Natural killer cell treated with Interleukin-12 subunit alpha and Interleukin-12 subunit beta and Interleukin-15 and Interleukin-18, amount 100 ng/mL, for 72 hours (primary cell): ENCODE measurements at places on chromosomes 6 and 20.
A peak's percentile ranks its signal among the peaks of the same experiment; 100 is the strongest.

DNA sequence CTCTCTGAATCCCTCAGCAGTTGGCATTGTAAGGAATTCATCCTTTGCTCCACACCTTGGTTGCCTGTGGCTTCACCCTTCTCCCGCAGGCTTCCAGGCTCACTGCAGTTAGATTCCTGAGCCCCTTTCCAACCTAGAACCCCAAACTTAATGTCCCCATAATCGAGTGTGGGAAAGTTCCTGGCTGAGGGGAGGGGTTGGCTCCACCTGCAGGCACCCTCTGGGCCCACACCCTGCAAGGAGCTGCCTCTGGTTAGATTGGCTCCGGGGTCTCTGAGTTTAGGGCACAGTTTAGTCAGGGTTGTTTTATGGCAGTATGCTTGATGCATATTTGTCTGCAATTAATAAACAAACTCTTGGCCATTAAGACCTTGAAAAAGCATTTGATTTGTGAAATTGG is 63.4 kb downstream of the MTHFD1L start:
- no peak for DNase-seq

GRCh38 chr6:90406142-90406794 is 109.6 kb upstream of the BACH2 start:
- DNase-seq: no peak

DNA sequence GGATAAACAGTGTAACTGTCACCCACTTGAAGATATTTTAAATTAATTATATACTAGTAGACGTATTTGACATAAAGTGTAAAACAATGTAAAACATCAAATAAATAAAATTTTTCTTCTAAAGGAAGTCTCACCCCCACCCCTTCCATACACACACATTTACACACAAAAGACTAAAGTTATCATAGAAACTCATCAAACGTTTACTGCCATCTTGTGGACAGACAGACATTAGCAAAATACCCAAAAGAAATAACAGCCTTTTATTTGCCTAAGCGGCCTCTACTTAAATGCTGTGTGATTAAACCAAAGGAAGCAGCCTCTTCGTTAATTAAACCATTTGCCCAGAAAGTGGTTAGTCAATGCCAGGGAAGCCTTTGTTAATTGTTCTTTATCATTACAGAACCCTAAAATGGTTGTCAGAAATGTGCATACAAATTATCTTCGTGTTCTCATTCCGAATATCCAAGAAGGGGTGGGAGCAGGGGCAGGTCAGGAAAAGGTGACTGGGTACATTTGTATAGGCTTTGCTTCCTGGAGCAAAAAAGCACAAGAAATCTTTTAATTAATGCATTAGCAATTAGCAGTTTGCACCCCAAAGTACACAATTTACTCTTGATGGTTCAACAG is 176.2 kb upstream of the SASH1 start:
- DNase-seq: no peak

DNA sequence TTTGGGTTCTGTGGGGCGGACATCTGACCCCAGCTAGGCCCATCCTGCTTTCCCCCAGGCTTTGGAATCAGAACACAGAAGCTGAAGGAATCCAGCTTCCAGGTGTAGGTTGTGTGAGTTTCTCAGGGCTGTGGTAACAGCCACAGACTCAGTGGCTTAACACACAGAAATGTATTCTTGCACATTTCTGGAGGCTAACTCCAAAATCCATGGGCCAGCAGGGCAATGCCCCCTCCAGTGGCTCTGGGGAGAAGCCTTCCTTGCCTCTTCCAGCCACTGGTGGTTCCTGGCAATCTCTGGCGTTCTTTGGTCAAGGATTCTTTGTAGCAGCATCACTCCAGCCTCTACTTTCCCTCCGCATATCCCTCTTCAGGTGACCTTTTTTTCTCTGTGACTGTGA is 1.3 kb upstream of the EMILIN3 start:
- DNase-seq: no peak

DNA sequence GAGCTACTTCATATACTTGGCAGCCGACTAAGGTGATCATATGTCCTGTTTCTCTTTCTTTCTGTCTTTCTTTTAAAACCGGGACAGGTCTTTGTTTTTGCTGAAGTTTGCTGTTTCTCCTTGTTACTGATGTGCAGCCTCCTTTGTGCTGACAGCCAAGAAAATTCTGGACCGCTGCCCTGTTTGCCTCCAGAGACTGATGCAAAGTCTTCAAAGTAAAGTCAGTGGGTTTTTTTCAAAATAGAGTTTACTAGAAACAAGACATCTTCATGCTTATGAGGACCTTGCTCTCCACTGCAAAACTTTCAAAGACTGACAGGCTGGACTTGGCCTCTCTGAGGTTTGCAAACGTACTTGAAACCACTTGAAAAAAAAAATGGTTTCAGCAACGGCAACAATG is 510.5 kb upstream of the MAP3K7 start:
- DNase-seq: no peak

DNA sequence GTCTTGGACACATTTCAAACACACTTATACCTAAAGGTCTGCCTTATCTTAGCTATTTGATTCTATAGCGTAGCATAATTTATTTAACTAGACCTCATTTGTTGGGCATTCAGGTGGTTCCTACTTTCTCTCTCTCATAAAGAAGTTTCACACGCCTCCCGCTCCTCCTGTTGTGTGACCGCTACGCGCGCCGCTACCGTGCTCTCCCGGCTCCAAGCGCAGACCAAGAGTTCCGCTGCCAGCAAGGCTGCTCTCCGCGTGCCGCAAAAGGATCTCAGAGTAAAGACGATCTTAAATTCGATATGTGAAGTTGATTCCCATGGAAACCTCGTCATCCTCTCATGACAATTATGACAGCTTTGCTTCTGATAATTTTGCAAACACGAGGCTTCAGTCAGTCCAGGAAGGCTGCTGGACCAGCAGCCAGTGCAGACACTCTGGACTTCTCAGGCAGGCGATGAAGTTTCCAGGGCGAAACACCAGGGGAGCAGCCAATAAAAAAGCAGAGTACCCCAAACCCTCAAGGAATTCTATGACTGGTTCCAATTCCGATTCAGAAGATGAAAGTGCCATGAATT is 20.4 kb downstream of the PRSS16 start:
- DNase-seq: no peak

DNA sequence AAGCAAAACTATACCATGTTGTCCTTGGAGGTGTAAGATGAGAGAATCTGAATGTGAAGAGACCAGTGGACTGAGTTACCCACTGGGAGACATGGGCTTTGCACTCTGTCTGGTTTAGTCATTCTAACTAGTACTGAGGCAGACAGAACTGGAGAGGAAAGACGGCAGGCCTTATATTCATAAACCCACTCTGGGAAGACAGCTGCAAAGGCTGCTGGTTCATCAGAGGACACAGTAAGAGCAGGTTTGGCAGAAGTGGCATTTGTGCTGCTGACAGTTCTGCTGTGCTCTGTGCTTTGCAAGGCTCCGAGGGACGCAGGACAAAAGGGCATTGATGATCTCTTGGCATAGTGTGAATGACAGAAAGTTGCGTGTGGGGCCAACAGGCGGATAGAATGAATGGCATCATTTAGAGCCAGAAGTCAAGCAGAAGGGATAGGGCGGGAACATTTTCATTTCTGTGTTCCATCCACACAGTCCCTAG is 142.3 kb upstream of the TENT5A start:
- DNase-seq: no peak

DNA sequence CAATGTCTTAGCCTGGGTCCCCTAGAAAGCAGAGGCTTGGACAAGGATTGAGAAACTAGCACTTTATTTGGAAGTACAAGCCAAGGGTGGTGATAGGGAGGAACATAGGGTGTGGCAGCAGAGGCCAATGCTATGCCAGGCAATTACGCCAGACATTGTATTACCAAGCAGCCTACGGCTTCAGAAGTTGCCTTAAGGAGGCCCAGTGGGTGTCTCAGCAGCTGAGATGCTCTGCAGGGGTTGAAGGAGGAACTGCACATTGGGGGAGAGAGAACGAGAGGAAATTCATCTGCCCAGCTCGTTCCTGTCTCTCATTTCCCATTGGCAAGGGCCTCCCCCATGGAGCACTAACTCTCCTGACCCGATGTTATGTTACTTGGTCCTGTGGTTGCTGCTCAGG is 859 bp downstream of the C20orf202 start:
- DNase-seq: no peak

DNA sequence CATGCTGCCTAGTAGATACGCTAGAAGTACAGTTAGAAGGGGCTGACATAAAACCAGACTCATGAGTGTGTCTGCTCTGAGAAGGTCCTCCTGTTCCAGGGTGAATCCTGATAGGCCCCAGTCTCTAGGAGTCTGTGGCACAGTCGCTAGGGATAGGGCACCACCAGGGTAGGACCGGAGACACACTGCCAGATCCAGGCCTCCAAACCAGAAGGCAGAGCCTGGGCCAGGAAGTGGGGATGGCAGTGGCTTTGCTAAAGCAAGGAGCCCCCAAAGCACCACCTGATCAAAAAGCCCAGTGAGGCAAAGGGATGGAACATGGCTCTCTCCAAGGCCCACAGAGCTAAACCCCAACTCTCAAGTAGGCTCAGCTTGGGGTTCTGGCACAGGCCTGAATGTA is 21.6 kb downstream of the MDGA1 start:
- DNase-seq: peak; percentile 26

DNA sequence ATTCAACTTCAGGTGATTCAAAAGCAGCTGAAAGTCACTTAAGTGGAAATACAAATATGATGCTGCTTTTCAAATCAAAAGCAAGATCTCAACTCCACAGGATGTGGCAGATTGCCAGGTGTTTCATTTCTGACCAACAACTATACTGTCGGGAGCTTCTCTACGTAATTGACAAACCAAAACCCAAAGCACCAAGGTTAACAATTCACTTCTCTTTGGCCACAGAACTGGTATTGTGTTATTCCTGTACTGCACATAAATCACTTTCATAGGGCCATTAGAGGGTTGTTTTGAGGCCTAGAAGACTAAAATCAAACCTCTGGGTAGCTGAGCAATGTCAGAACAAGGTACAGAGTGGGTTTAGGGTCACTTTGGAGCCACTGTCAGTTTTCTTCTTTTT is 169.7 kb downstream of the HAO1 start:
- DNase-seq: no peak

GRCh38 chr6:73774311-73774774 is 78.3 kb downstream of the CD109 start:
- DNase-seq: no peak

DNA sequence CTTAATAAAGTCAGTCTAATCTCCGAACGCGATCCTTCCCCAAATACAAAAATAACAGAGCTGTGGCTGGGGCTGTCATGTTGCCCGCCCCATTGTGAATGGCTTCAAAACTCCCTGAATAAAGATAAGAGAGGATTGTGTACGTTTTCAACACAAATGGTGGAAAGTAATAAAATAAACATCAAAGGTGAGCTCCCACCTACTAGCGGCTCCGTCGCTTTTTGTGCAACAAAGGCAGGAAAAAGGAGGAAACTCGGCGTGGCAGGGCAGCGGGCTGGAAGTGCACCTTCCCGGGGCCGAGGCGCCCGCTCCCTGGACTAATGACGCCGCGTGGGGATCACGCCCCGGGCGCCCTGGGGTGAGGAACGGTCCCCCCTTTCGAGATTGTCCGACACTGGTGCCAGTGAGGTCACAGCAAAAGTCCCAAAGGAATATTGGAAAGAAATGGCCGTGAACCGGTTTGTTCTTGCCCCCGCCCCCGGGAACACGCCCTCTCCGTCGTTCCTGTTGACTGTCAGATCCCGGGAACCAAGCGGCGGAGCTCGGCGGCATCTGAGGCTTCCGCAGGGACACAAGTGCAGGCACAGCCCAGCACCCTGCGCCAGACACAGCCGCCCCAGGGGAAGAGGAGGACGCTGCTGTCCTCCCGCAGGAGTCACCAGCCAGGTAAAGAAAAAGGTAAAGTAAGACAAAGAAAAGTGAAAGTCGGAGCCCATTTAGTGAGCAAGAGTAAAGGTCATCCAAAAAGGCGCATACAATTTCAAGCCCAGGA is 1.1 kb upstream of the FOXQ1 start:
- DNase-seq: no peak

DNA sequence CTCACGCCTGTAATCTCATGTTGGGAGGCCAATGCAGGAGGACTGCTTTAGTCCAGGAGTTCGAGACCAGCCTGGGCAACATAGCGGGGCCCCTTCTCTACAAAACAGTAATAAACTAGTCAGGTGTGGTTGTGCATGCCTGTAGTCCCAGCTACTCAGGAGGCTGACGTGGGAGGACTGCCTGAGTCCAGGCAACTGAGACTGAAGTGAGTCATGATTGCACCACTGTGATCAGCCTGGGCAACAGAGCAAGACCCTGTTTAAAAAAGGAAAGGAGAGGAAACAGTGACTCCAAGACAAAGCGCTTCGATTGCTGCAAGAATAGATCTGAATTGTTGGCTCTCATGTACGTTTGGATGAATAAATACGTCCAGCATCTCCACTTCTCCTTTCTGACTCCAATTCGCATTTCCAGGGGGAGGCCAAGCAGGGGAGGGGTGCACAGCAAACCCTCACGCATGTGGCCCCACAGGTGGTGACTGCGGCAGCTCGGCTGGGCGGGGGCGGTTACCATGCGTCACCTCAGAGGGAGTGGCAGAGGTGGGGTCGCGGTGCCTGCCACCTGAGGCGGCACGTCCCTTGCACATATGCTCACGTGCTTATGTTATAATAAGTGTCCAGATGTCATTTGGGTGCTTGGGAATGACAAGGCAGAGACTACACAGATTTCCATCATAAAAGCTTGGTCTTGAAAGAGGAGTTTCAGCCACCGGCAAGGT is 95.1 kb upstream of the MPC1 start:
- no peak for DNase-seq

- no peak for DNase-seq
These were observed 48.6 kb downstream of the TOMM6 start for GRCh38 chr6:41836022-41836659.

DNA sequence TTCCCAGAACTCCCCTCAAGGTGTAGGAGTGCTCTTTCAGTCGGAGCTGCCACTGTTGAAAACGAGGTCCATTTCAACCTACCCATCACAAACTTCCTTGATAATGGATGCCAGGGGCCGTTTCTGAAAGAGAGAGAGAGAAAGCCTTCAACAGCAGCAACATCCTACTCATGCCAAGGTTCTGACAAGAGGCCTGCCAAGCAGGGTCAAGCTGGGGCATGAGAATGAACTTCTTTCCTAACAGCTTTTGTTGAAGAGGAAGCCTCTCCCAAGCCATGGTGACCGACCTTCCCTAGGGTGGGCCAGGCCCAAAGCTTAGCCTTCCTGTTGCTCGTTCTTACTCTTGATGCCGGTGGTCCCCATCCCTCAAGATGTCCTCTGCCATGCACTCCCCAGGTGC is 12.4 kb downstream of the ELMO2 start:
- no peak for DNase-seq
